ENCODE measurements at places on chromosomes 11 and 22.
A peak's percentile ranks its signal among the peaks of the same experiment; 100 is the strongest.

DNA sequence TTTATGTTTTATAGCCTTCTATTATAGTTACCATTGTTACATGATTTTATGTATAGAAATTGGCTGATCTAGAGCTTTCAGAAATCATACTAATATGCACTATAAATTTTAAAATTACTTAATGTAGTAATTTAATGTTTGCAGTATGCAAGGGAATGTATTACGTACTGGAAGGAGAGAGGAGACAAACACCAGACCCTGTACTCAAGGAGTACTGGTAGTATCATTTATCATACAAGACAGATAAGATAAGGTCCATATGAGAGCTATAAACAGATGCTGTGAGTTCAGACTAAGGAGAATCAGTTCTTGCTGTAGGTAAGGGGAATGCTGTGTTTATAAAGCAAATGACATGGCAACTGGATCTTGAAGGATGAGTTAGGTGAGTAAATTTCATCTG, 765 bp downstream of the BCO2 start:
- DNase-seq, result no peak

DNA sequence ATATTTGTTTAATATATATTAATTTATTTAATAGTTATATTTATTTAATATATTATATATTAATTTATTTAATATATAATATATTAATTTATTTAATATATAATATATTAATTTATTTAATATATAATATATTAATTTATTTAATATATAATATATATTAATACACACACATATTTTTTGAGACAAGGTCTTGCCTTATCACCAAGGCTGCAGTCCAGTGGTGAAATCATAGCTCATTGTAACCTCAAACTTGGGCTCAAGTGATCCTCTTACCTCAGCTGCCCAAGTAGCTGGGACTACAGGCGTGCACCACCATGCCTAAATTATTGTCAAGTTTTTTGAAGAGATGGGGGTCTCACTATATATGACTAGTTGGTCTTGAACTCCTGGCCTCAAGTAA, 51.4 kb upstream of the DDI1 start:
- DNase-seq, result no peak

GRCh38 chr11:43699870-43700269, 19.3 kb downstream of the HSD17B12 start:
- no peak for DNase-seq

- no peak for DNase-seq
These were observed 40.4 kb upstream of the IGLL5 start for GRCh38 chr22:22847241-22847640.

GRCh38 chr22:34997633-34998299, 68.2 kb upstream of the ISX start:
- no peak for DNase-seq

DNA sequence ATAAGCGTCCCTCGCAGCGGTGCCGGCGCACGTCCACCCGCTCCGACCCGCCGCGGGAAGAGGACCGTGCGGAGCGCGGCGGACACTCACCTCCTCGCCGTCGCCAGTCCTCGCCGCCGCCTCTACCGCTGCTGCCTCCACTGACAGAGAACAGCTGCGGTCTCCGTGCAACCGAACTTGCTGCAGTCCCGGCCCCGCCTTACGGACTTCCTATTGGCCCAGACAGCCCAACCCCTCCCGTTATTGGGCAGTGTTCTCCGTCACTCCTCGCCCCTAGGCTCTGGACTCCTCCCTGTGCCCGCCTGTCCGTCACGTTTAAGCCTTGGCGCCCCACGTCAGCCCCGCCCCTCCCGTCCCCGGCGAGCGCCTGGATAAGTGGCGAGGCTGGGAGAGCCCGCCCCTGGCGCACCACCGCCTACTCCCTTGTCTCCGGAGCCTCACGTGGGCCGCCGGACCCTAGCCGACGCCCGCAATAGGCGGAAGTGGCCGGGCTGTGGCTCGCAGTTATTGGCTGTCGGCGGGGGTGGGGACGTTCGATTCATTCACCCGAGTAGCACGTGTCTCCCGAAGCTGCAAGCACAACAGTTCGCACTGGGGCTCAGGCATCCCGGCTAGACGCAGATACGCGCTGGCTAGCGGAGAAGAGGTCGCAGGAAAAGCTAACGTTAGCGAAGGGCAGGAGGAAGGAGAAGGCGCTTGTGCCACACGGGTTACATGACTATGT, at the start of gene PC:
TSS of gene PC (minus strand) at position 152 of the 724 bp plus-strand sequence. CDS start 86,224 bp downstream, outside the sequence.
- peak; percentile 95 for DNase-seq

DNA sequence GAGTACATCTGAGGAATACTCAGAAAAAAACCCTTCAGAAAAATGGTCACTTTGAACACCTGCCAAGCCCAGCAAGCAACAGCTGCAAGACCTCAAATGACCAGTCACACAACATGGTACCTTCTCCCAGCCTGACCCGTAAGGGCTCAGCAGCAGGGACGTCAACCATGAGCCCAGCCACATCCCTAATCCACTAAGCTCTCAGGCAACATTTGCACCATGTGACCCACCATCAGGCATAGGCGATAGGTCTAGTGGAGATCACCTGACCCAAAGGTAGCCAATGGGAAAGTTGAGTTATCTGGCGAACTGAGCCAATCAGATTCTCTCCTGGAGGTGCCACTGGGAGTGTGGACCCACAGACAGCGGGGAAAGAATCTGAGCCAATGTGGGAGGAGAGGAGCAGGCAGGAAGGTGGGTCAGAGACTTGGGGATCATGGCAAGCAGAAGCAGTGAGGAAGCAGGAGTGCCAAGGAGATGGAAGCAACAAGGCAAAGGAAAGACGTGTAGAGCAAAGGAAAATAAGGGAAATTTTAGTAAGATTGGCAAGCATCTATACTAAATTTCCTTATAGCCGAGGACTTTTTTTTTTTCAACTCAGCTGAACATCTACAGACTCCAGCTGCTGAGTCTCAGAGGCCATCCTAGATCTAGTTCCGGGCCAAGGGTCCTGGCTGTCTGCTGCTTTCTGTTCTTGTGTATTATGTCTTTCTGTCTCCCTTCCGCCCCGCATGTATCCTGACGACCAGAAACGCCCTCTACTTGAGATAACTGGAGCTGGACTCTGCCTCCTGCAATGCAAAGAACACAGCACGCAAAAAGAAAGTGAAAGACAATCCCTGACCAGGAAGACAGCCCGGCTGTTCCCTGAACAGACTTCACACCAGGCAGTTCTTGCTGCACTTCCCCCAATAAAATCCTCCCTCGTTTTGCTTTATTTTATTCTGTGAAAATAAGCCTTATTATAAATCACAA, 11.0 kb upstream of the PLAAT2 start:
- DNase-seq, result no peak

DNA sequence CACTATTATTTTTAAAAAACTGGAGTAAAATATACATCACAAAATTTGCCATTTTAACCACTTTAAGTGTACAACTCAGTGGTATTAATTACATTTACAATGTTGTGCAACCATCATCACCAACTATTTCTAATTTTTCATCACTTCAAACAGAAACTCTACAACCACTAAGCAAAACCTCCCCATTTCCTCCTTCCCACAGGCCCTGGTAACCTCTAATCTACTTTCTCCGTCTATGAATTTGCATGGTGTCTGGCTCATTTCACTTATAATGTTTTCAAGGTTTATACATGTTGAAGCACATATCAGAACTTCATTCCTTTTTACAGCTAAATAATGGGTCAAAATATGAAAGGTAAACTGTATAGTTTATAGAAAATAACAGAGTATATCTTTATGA, 24.4 kb downstream of the DDI1 start:
- no peak for DNase-seq

DNA sequence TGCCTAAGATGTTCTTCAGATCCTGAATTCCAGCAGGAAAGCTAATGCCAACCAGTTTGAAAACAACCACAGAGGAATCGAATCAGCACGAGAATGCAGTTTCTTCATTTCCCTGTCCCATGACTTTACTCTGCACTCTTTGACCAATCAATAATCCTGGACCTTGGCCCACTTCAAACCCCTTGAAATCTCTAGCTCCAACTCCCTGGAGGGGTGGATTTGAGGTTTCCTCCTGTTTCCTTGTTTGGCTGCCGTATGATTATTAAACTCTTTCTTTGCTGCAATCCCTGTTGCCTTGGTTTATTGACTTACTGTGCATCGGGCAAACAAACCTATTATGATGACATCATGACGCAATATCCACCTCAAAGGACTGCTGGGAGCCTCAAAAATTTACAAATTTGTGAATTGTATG, 109.3 kb downstream of the FBXO7 start:
- DNase-seq, result no peak

DNA sequence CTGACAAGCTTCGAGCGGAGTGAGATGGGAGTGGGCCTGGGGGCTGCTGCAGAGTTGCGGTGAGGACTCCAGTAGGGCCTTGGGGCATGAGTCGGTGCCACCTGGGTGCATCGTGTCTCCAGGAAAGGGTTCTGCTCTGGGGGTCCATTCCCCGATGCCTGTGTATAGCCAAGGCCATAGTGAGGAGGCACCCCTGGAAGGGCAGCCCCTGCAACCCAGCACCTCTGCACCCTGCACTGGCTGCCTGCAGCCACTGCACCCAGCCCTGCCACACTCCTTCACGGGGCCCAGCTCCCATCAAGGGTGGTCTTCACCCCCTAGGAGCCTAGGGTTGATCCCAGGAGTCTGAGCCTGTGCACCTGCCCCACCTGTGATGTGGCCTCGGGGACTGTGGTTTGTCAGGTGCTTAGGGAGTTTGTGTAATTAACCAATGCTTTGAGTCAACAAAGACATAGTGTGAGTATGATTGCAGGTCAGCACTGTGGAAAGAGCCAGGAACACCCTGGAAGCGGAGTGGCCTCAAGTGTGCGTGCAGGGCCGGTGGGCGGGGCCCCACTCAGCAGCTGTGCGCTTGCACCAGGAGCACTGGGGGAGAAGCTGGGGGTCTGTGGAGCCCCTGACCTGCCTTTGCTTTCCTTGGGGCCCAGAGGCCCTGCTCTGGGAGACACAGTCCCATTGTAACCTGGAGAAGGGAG, 1299.3 kb downstream of the BRD1 start:
- no peak for DNase-seq

DNA sequence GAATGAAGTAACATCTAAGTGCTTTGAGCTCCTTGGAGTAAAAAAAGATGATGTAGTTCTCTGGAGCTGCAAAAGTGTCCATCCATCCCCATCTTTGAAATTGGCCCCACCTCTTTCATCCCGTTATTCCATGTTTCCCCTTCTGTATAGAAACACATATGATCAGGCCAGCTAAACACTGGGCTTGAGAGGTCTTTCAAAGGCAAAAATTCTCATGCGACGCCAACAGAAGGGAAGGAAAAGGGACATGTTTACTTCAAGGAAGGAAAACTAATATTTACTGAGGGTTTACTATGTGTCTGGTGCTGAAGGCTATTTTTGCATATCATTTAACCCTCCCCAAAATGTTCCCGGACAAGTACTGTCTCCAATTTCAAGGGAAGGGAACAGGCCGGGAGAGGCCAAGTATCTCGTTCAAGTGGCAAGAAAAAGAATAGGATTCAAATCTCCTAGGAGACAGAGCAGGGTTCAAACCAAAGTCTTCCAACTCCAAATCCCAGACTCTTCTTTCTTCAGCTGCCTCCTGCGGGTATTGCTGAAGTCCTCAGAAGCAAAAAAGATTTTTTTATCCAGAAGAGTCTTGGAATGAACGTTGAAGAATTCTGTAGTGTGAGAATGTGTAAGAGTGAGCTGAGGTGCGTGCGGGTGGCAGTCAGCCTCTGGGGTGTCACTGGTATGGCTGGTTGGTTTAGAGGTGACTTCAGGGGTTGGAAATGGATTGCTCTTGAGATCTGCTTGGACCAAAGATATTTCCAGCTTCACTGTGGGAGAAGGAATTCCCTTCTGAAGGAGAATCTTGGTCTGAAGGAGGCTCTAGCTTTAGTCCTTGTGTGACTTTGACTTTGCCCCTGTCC, 10.1 kb downstream of the TECTA start:
- peak; percentile 0 for DNase-seq

DNA sequence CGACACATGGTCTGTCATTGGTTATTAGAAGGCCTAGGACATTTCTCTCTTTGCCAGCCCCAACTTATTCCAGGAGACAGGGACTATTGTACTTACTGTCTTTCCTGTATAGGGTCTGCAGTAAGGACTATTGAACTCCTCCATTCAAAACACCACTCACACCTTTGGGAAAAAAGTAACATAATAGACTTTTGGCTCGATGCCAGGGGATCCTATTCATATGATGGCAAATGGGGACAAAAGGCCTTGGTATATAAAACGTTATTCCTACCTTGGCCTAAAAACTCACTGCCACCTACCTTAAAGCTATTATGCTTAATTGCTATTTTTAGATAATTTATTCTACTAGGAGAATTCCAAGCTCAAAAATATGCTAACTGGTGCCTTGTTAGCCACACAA, 6.3 kb upstream of the NDUFC2 start:
- no peak for DNase-seq

- DNase-seq, result no peak
These were observed 14.4 kb downstream of the IL17REL start for GRCh38 chr22:49997932-49998717.

GRCh38 chr11:126114486-126115126, 51.9 kb upstream of the CDON start:
- DNase-seq, result peak; percentile 53

DNA sequence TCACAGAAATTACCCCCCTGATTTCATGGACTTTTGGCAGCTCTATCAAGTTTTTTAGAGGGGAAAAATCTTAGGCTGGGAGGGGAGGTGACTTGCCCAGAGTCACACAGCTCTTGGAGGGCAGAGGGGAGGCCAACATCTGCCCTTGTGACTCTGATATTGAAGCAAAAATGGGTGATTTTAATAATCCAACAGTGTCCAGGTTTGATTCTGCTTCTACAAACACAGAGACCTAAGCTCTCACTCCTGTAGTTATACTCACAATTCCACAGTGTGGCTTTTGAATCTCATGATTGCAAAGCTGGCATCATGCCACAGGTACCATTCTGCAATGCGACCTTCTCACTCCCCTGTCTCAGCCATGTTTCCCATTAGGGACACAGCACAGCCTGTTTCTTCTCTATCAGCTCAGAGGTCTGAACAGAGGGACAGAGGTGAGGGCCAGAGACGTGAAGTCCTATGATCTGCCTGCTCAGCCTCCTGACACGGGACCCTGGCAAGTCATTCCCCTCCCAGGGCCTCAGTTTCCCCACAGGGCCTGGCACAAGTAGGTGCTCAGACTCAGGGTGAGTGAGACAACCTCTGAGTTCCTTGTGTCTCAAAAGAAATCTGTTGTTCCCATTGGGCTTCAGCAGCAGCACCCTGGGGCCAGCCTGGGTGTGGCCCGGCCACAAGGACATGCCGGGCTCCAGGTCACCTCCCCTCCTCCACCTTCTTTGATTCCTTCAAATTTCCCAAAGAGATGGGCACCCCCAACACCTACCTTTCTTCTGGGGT, 766 bp downstream of the APOL2 start:
- no peak for DNase-seq

DNA sequence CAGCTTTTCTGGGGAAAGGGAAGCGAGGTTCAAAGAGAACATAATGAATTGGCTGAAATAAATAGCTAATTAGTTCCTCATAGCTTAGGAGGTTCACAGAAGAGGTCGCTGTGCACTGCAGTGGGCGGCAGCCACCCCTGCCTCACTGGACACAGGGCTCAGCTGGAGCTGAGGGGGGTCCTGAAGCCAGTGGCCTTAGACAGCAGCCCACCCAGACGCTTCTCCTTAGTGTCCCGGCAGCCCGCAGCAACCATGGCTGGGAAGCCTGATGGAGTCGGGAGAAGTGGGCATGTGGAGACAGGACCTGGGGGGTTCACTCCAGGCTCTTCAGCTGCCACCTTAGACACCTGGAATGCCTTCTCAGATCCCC, 75.4 kb downstream of the TRIM29 start:
- DNase-seq, result no peak
